Stimulated activated CD4-positive, alpha-beta T cell treated with anti-CD3 and anti-CD28 coated beads, Interleukin-12 subunit alpha, Interleukin-12 subunit beta, amount 100 ng/mL, for 4 hours (primary cell): ENCODE measurements at places on chromosomes 5 and 9.

GRCh38 chr5:118580949-118581348 lies 407.4 kb downstream of the DTWD2 start:
- no peak for DNase-seq

- no peak for DNase-seq
Observed at GRCh38 chr9:112422417-112423148, 42.7 kb downstream of the HSDL2 start.

DNA sequence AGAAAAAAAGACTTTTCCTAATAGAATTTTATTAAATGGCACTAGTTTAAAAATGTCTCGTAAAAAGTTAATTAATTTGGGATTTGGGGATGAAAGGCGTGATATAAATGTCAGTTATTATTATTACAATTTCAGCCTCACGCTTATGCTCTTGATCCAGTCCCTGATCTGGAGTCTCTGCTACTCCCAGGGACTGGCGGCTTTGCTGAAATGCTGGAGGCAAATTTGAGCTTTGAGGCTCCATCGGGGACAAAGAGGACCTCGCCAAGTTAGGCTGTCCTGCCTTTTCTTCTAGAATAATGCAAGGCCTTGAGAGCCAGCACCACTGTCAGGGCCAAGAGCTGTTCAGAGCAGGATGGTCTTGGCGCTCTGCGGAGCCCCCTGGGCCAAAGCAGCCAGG lies 69.7 kb downstream of the ZNF618 start:
- no peak for DNase-seq

GRCh38 chr5:43309637-43310036 lies 3.6 kb downstream of the HMGCS1 start:
- no peak for DNase-seq

DNA sequence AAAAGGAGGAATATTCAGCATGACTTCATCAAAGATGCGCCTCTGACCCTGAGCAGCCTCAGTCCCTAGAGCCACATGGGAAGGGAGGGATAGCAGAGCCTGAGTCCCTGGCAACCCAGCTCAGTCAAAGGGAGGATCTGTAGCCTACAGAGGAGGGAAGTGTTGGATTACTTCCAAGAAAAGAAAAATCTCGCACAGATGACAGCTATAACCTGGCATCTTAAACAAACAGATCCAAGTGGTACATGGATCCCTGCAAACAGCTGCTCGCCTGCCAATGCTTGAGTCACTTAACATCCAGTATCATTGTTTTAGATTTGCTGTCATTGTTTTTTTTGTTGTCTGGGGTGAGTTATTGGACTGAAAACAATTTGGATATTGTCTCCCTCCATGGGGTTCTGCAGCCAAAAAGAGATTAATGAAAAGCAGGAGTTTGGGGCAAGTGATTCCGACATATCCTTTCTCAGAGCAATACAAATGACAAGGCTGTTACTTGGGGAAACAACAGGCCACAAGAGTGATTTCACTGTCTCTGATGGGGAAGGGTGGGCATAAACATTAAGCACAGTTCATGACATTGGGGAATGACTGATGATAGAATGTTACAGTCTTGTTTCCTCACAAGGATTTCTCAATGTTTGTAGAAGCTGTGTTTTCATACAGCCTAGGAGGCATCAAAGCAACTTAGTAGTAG lies 153.5 kb upstream of the KIF2A start:
- DNase-seq, result no peak

DNA sequence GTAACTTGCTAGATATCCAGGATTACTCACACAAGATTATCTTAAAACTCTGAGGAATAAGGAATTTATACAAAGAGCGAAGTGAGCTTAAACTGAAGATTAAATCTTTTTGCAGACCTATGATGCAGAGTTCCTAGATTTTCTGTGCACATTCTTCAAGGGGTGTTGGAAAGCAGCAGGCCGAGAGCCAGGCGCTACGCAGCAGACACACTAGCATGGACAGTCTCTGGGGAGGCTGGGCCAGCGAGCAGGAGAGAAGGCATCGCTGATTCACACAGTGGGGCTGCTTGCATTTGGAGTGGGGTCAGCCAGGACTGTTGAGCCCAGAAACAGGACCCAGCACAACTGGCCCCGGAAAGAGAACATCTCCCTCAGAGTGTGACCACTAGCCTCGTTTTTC lies 136.3 kb downstream of the ADAMTS16 start:
- DNase-seq, result no peak

DNA sequence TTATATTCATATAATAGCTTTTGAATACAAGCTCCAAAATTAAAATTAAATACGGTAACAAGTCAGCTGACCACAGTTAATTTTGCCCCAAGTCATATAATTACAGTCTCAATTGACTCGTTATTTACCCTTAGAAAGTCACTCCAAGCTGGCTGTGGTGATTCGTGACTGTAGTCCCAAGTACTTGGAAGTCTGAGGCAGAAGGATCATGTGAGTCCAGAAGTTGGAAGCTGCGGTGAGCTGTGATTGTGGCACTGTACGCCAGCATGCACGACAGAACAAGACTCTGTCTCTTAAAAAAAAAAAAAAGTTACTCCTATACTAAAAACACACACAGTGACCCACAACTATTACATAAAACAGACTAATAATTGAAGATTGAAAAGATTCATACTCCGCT lies 31.6 kb upstream of the DTWD2 start:
- DNase-seq, result no peak
